T-cell (primary cell): ENCODE measurements at places on chromosomes 7 and 10. TPM values are rescaled to one million over a fixed set of nuclear protein-coding genes. Genes with fewer than 3 reads are reported as not detected.

DNA sequence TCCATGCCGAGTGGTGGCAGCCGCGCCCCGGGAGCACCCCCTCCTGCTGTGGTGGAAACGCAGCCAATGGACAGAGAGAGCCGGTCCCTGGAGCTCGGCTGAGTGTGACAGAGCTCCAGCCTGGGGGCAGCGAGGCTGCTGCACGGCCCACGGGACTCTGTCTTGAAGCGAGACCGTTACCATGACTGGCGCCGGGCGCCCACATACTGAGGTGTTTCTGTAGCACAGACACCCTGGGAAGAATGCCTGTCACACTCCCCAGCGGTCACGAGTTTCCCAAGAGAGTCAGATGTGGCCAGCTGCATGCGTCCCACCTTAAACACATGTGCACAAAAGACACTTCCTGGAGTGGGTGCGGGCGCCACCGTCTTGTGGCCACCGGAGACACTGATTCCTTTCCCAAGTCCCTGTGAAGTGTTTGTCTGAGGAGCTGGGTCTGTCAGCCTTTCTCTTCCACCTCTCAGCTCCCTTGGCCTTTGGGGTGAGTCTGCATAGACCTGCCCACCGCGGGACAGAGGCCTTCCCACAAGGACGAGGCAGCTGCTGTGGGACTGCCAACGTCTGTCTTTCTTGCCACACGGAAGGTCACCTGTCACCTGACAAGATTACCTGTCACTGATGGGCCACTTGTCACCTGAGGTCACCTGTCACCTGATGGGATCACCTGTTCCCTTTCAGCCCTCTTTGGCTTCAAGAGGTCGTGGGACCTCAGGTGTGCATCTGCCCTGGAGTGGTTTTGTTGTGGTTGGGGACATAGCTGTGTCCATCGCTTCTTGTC is 94.6 kb downstream of the DNAJB6 start:
- DNase-seq: no peak
- no peak overlapping the region for H3K4me3 ChIP-seq
- no peaks in the 10 kb centered on the region for H3K27me3 ChIP-seq
- H3K36me3 ChIP-seq: no peaks in the 10 kb centered on the region
- no peak overlapping the region for H3K27ac ChIP-seq

- H3K4me1 ChIP-seq: no peaks in the 10 kb centered on the region
- DNase-seq: no peak
- no peak overlapping the region for H3K4me3 ChIP-seq
- no peaks in the 10 kb centered on the region for H3K36me3 ChIP-seq
- no peak overlapping the region for H3K27ac ChIP-seq
These were observed 15.6 kb downstream of the LYZL1 start for GRCh38 chr10:29304264-29304994.

GRCh38 chr10:25725917-25726716 is 207.9 kb upstream of the MYO3A start:
- no peaks in the 10 kb centered on the region for H3K36me3 ChIP-seq
- H3K27me3 ChIP-seq: no peaks in the 10 kb centered on the region

DNA sequence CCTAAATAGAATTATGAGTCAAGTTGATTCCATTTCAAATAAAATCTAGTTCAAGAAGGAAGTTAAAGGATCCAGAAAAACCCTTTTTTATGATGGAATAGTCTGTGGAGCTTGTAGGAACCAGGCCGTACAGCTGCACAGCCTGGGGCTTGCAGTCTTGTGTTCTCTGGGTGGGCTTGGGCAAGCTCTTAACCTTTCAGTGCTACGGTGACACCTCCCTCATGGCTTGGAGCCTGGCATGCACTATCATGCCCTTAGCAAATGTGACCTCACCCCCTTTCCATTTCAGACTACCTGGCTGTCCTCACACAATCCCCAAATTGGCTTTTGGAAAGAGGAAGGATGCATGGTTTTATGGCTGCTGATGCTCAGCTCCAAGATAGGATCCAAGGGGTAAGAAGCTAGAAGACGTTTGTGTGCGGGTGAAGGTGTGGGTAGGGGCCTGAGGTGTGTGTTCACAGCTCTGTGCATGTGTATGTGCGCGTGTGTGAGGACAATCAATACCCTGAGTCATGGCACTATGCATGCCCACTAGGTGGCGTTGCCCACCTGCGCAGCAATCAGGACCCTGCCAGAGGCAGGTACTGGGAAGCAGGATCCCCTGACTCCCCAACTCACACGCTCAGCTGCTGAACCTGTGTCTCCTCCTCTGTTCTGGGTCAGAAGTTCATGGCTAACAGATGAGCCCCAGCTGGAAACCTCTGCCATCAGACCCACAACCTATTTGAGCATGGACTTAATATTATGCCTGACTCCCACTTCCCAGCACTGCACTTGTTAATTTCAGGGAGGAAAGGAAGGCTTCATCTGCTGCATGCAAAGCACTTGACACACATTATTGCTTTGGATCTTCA is 113.4 kb downstream of the PTPN20 start:
- DNase-seq: peak; percentile 65
- no peaks in the 10 kb centered on the region for H3K27me3 ChIP-seq
- no peak overlapping the region for H3K27ac ChIP-seq
- H3K4me3 ChIP-seq: no peak overlapping the region

DNA sequence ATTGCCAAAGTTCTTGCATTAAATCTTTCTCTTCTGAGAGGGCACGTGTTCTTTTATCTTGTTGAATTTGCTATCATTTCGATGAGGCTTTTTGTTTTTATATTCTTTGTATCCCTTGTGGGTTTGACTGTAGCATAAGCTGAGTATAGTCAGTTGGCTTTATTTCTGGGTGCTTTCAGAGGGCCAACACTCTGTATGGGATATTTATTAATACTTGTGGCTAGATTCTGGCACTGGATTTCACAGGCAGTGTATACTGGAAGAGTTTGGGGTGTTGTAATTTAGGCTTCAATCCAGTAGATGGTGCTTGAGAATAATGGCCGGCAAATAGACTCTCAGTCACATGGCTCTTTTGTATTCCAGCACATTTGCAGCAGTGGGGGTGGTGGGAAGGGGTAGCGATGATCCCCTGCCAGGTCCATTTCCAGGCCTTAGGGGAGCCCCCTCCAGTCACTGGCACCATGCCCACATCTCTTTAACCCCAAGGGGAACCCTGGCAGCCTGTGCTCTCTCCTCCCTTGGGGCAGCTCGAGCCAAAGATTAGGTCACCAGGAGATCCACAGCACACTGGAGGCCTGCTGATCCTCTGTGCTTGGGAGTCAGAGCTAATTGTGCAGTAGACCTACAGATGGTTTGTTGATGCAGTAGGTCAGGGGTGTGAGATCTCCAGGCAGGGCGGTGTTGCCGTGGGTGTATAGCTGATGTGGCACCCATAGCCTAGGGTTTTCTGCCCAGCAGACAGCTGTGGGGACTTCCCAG is 81.8 kb downstream of the PTPN20 start:
- no peak overlapping the region for H3K27ac ChIP-seq
- no peaks in the 10 kb centered on the region for H3K36me3 ChIP-seq
- no peaks in the 10 kb centered on the region for H3K27me3 ChIP-seq
- DNase-seq: no peak

- no peaks in the 10 kb centered on the region for H3K4me1 ChIP-seq
- H3K27ac ChIP-seq: no peak overlapping the region
- DNase-seq: no peak
- H3K36me3 ChIP-seq: no peaks in the 10 kb centered on the region
These were observed 136.9 kb upstream of the MAGI2 start for GRCh38 chr7:79590391-79590790.

GRCh38 chr7:51977913-51978312 is 661.3 kb upstream of the COBL start:
- no peak overlapping the region for H3K4me3 ChIP-seq
- no peaks in the 10 kb centered on the region for H3K4me1 ChIP-seq
- no peak for DNase-seq
- H3K36me3 ChIP-seq: no peaks in the 10 kb centered on the region

GRCh38 chr10:82278401-82279182 is 403.6 kb downstream of the NRG3 start:
- H3K27ac ChIP-seq: no peak overlapping the region
- no peak for DNase-seq
- no peaks in the 10 kb centered on the region for H3K4me1 ChIP-seq
- no peak overlapping the region for H3K4me3 ChIP-seq
- H3K27me3 ChIP-seq: no peaks in the 10 kb centered on the region

GRCh38 chr7:40223451-40224127 is 88.8 kb downstream of the SUGCT start:
- no peaks in the 10 kb centered on the region for H3K27me3 ChIP-seq
- no peak overlapping the region for H3K4me3 ChIP-seq
- DNase-seq: no peak

- DNase-seq: peak; percentile 40
- H3K4me3 ChIP-seq: no peak overlapping the region
- H3K27me3 ChIP-seq: no peaks in the 10 kb centered on the region
- H3K4me1 ChIP-seq: peaks cover 47% of the 10 kb centered on the region
- H3K27ac ChIP-seq: no peak overlapping the region
- H3K36me3 ChIP-seq: peaks cover 2% of the 10 kb centered on the region
These were observed 15.5 kb downstream of the ZMIZ1 start for GRCh38 chr10:79084012-79084971.

GRCh38 chr7:2757361-2757903 is 69.4 kb downstream of the AMZ1 start:
- H3K27ac ChIP-seq: no peak overlapping the region
- peaks cover 30% of the 10 kb centered on the region for H3K4me1 ChIP-seq
- no peak for DNase-seq
- no peaks in the 10 kb centered on the region for H3K27me3 ChIP-seq
- H3K36me3 ChIP-seq: no peaks in the 10 kb centered on the region
- no peak overlapping the region for H3K4me3 ChIP-seq

GRCh38 chr7:22393913-22394729 is 37.2 kb upstream of the RAPGEF5 start:
- H3K27ac ChIP-seq: no peak overlapping the region
- no peaks in the 10 kb centered on the region for H3K36me3 ChIP-seq
- H3K4me3 ChIP-seq: no peak overlapping the region
- no peaks in the 10 kb centered on the region for H3K27me3 ChIP-seq

Gene STEAP2
- not detected for total RNA-seq

Gene C10orf90
- total RNA-seq: not detected

Gene CFAP70
- 2.7 TPM for total RNA-seq

Gene CYP3A5
- total RNA-seq: 0.58 TPM

Gene HTR5A
- total RNA-seq: not detected

Gene SEMA3D
- total RNA-seq: 0.29 TPM

Gene CELF2
- 149 TPM for total RNA-seq

Gene MRC1
- 0.60 TPM for total RNA-seq

Gene PDE6C
- not detected for total RNA-seq
